Fibroblast of skin of scalp (primary cell): ENCODE measurements at places on chromosomes 4 and X.

- no peak for DNase-seq
These were observed 189.1 kb downstream of the AFAP1 start for GRCh38 chr4:7750523-7750922.

- no peak for DNase-seq
These were observed 15.3 kb upstream of the PUDP start for GRCh38 chrX:7163146-7163677.

DNA sequence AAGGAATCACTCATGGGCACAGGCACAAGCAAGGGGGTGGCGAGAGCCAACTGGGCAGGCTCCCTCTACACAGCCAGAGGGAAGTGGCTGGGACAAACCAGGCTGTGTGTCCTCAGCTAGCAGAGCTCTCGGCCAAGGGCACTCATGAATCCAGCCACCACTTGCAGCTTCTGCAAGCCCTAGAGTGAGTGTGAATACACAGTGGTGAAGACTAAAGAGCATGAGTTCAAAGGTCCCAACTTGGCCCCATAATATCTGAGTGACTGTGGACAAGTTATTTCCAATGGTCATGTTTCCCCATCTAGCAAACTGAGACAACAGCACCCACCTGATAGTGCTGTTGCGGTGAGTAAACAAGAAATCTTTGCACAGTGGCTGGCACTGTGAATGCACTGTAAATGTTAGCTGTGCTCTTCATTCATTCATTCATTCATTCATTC is 51.7 kb downstream of the ADGRG2 start:
- DNase-seq: no peak

DNA sequence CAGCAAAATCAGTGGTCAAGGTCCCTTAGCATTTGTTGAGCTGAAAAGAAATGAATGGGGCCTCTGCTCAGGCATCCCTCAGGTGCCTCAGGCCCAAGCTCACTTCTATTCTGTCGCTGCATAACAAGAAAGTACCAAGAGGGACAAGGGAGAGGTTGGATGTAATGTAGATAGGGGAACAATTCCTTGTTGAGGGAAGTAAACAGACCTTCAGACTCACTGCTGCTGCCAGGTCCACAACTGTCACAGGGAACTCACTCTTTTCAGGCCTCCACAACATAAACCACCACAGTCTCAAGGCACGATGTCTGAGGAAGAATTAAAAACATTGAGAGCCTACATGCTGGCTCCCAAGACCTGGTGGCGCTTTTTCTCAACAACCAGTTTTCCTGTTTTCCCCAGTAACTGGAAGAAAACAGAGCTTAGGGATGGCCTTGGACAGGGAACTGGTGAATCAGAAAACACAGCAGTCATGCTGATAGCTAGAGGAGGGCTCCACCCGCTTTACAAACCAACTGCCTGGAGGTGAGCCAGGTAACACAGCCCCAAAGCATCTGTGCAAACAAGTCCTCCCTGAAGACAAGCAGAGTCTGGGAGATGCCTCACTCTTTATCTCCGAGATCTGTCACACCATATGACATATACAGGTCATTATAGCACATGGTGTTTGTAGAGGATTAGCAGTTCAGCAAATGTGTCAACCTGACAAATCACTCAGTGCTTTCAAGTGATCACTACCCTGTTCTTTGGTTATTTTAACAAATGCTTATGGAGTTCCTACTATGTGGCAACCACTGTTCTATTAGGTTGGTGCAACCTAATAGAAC is 14.3 kb upstream of the AWAT1 start:
- no peak for DNase-seq

GRCh38 chrX:20513185-20513584 is 246.5 kb upstream of the RPS6KA3 start:
- peak; percentile 11 for DNase-seq

DNA sequence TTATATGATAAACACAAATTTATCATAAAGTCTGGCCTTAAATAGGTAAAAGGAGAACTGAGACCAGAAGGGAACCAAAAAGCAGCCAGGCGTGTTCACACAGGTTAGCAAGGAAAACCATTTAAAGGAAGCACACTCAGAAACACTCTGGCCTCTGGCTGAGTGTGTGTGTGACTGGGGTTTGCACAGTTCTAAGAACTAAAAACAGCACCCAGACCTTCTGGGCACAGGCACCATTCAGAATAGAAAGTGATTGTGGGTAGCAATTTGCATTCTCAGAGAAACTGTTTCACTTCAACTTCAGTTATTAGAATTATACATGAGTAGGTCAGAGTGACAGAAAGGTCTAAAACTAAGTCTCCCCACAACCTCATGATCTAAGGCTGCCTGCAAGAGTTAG is 10.0 kb downstream of the GPR82 start:
- no peak for DNase-seq

DNA sequence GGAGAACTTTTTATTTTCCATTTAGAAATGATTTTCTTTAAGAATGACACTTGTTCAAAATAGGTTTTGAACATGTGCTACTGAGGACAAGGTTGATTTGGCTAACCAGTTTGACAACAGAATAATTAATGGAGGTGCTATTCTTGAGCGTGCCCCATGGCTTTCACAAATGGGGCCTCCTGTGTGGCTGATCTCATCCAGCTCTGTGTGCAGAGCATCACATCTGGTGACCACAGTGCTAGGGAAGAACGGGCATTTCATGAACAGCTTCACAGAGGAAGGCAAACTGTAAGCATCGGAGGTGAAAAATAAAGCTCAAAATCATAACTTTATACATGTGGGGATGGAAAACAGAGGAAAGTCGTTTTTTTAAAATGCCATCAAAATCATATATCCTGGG is 148.6 kb downstream of the SOWAHB start:
- no peak for DNase-seq

GRCh38 chr4:151527699-151528098 is 118.7 kb downstream of the FHIP1A start:
- DNase-seq: no peak

- no peak for DNase-seq
These were observed 346.4 kb upstream of the FAM241A start for GRCh38 chr4:111798840-111799239.

DNA sequence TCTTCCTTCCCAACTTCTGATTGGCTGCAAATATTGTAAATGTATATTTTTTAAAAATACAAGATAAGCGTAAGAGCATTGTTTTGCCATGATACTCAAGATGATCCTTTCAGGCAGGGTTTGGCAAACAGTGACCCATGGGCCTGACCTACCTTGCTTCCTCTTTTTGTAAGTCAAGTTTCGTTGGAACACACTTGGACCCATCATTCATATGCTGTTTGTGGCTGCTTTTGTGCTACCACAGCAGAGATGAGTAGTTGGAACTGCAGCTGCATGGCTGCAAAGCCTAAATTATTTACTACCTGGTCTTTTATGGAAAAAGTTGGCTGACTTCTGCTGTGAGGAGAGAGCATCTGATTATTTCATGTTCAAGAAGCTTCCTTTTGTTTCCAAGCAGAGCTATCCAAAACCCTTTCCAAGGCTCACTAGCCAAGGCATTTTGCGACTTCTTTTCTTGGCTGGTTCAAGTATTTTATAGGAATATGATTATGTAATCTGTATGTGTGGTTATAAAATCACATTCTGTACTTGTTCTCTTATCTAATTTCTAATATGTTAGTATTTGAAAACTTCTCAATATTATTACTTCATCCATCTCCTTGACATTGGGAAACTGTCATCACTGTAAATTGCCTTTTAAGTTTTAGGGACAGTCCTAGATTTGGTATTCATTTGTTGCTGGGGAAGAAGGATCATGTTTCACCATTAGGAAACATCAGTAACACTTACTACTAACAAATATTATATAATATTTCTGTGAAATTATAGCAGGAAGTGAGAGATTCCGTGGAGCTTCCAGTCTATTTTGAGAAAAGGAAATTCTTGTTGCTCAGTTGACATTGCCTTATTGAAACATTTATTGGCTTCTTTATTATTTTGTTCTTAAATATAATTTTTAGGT is 109.2 kb downstream of the ARHGAP10 start:
- DNase-seq: no peak

DNA sequence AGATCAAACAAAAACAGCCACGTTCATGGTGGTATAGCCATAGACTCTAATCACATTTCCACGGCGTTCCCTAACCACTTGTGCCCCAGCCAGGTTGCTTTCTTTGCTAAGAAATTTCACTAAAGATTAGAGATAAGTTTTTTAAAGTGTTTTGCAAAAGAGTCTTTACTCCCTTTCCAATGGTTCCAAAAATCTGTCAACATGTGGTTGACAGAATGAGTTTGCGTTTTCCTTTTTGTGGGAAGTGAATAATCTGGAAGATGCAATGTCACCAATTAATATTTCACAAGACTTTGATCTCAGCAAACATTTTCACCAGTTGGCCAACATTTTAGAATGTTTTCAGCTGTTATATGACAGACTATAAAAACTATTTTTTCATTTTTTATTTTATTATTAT is 35.3 kb downstream of the CXCL1 start:
- DNase-seq: peak; percentile 72

DNA sequence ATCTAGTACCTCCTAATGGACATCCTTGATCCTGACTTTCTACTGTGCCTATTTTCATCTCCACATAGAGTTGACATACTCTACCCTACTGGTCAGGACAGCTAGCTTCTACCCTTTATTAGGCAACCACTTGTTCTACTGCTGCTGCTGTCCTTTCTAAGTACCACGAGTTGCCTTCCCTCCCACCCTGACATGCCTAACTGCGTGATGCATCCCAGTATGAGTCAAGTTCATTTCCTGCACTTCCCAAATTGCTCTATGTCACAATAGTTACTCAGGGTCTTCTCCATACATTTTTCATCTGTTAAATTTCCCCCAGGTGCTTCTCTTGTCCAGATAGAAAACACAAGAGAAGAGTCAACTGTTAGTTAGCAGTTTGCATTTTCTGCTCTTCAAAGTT is 133.4 kb downstream of the TBC1D19 start:
- peak; percentile 70 for DNase-seq

GRCh38 chrX:151935358-151935757 is 22.7 kb downstream of the MAGEA4 start:
- no peak for DNase-seq

- no peak for DNase-seq
These were observed 109.4 kb downstream of the FHIP1A start for GRCh38 chr4:151518359-151518758.

GRCh38 chr4:48203819-48204218 is 65.8 kb downstream of the TEC start:
- no peak for DNase-seq

GRCh38 chrX:124239324-124239723 is 93.1 kb upstream of the TEX13D start:
- DNase-seq: no peak

DNA sequence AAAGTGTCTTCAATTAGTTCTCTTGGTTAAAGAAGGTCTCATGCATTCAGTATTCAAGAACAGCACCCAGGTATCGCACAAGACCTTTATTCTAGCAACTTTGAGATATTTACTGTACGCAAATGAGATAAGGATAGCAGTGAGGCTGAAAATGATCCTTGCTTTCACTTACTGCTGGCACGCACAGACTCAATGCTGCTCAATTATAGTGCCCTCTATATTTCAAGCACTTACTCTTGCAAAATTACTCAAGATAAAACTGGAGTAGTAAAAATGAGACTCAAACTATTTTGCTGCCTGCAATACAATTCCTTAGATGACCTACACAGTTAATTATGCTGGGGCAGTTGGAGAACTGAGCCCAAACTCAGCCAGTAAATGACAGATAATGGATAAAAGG is 60.9 kb downstream of the ADGRA3 start:
- no peak for DNase-seq

DNA sequence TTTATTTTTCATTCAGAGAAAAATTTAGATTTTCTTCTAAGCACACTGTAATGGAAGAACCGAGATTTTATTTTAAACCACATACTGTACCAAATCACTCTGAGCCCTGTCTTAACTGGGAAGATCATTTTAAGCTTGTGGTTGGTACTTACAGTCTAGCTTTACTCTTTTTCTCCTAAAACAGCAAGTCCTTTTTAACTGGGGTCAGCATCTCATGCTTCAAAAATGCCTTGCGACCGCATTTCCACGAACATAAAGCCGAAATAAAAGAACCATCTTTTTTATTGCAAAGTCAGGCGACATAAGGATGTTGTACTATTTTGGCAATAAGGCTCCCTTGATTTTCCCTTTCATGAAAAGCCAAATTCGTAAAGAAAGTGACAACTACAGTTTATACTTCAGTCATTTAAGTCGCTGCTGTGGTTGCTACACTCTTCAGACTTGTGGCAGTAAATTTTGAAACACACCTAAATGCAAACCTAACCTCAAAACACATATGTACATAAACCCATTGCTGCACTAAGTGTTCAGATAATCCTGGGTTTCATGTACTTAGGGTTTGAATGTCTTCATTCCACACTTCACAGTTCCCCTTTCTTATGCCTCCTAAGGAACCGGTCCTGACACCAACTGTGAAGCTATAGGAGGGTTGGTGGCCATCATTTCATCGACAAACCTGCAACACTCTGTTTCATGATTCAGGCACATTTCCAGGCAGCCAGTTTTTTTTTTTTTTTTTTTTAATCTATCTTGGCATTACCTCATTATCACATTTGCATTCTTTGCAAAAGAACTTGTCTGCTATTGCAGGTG is 3.0 kb downstream of the STOX2 start:
- DNase-seq: no peak

DNA sequence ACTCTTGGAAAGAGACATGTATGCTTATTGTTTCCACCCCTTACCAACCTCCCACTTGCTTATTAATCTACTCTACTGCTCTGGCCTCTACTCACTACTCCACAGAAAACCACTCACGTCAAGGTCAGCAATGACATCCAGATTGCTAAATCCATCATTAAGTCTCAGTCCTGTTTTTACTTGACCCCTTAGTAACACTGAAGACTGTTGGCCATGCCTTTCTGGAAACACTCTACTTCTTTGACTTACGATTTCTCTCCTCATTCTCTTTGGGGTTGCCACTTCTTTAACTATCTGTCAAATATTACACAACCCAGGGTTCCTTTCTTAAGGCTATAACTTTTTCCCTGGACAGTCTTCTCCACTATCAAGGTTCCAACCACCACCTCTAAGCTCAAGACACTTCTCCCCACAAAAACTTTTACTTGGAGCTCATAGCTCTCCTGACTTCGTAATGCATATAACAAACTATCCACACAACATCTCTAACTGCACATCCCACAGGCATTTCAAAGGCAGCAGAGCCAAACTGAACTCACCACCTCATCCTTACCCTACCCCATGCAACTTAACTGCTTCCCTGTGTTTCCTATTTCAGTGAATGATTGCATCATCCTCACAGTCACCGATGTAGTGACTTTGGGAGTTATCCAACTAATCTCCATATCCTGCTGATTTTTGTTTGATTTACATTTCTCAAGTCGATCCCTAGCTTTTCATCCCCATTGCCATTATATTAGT is 15.8 kb upstream of the MAGEA4 start:
- DNase-seq: peak; percentile 88

- peak; percentile 46 for DNase-seq
These were observed 6.9 kb upstream of the WDR1 start for GRCh38 chr4:10123227-10124101.

GRCh38 chrX:106588801-106589200 is 23.0 kb upstream of the RADX start:
- DNase-seq: no peak

- DNase-seq: peak; percentile 17
These were observed 74.3 kb upstream of the ANXA3 start for GRCh38 chr4:78477276-78477675.

GRCh38 chrX:3286196-3286945 is 60.1 kb downstream of the MXRA5 start:
- peak; percentile 91 for DNase-seq

- no peak for DNase-seq
These were observed 9.6 kb downstream of the CTAG1A start for GRCh38 chrX:154594491-154594890.
